Activated CD4-positive, alpha-beta T cell treated with anti-CD3 and anti-CD28 coated beads, Interleukin-10, Interleukin-2, amounts not matched to agents 100 ng/mL and 50 ng/mL, durations not matched to agents 16 hours and 8 hours (primary cell): ENCODE measurements at places on chromosomes 1 and 21.

DNA sequence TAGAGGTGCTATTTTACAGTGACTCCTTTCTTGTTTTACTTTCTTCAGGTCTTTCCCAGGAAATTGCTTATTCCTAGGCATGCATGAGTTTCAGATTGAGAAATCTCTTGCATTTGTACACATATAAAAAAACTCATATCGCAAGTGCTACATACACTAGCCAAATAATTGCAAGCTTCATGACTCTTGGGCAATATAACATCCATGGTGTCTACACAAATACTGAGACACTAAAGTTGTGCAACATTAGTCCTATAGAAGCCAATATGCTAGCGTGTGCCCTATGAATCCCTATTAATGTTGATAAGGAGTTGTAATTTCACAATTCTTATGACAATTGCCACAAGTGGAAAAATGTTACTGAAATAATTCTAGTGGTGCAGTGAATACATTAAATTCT is 591.0 kb downstream of the ADGRL2 start:
- no peak for DNase-seq

GRCh38 chr1:197466813-197467212 is 198.8 kb downstream of the CRB1 start:
- no peak for DNase-seq

GRCh38 chr1:72202761-72203160 is 79.6 kb downstream of the NEGR1 start:
- DNase-seq, result no peak

DNA sequence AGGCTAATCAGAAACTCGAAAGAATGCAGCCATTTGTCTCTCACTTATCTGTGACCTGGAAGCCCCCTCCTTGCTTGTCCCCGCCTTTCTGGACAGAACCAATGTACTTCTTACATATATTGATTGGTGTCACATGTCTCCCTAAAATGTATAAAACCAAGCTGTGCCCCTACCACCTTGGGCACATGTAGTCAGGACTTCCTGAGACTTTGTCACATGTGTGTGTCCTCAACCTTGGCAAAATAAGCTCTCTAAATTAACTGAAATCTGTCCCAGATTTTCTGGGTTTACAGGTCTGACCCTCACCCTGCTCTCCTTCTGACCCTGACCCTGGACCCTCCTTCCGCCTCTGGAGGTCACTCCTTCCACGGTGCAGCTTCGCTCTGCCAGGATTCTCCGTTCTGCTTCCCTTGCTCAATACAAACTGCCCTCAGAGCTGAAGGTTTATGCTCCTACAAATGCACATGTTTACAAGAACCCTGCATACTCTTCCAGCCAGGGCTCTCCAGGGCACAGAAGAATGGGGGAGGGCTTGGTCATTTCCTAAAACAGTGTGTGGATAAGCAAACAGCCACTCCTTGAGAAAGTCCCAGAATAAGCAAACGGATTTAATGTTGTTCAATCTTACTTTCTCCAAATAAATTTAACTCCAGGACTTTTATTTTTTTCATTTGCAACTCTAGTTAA is 160.5 kb downstream of the ACTL8 start:
- no peak for DNase-seq

- DNase-seq, result no peak
Measured at GRCh38 chr1:116409751-116410191, 36.7 kb downstream of the ATP1A1 start.

DNA sequence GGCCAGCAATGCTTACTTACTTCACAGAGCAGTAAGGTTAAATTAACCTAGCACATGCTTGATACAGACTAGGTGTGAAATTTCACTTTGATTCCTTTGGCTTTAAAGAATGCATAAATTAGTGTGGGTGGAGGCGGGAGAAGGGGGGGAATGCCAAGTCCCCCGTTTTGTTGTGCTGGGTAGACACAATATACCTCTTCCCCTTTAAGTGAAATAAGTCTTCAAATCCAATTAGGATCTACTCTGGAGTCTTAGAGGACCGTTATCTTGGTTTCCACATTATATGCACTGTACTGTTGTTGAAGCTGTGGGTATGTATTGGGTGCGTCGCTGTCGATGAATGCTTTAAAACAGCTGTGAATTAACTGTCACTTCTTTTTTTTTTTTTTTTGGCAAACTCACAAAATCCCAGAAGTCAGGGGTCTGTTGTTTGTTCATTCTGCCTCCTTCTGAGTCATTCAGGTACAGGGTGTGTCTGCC is 1.6 kb upstream of the S1PR1 start:
- peak; percentile 75 for DNase-seq

GRCh38 chr21:28737674-28738419 is 254.8 kb downstream of the LTN1 start:
- DNase-seq, result no peak

GRCh38 chr1:26728645-26729044 is 32.8 kb downstream of the ARID1A start:
- no peak for DNase-seq

- peak; percentile 23 for DNase-seq
Measured at GRCh38 chr1:221778125-221778524, 36.2 kb upstream of the DUSP10 start.

GRCh38 chr1:192162376-192162775 is 4.1 kb downstream of the RGS18 start:
- DNase-seq, result no peak

DNA sequence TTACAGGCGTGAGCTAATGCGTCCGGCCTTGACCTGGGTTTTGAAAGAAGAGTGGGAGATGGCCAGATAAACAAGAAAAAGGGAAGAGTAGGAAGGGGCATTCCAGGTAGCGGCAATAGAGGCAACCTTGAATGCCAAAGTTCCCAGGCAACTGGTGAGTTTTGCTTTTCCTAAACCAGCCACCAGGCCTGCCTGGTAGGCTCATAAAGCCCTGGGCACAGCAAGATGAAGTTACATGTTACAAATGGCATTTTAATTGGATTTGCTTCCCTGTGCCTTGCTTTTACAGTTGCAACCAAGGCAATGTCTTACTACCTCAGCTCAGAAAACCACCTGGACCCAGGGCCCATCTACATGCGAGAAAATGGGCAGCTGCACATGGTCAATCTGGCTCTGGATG is 5.5 kb downstream of the LRRC42 start:
- no peak for DNase-seq

- DNase-seq, result no peak
Measured at GRCh38 chr1:69568421-69569174, 876 bp downstream of the LRRC7 start.
